ENCODE measurements at places on chromosomes 1 and 21.
A peak's percentile ranks its signal among the peaks of the same experiment; 100 is the strongest.

DNA sequence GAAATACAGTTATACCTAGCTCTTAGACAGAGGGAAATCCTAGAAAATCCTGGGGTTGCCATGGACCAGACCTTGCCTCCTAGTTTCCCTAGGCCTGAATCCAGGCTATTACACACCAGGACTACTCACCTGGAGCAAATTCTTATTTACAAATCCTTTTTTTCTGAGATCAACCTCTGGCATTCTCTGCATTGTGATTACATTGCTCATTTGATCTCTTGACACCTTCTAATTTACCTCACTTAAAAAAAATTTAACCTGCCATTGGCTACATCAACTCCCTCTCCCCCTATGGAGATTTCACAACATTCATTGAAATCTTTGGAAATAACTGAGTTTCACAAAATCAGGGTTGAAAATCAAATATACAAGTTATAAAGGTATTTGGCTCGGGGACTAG is 2.9 kb upstream of the C1orf105 start:
- DNase-seq: no peak

- no peak for DNase-seq
Measured at GRCh38 chr1:165629848-165630628, 996 bp upstream of the MGST3 start.

DNA sequence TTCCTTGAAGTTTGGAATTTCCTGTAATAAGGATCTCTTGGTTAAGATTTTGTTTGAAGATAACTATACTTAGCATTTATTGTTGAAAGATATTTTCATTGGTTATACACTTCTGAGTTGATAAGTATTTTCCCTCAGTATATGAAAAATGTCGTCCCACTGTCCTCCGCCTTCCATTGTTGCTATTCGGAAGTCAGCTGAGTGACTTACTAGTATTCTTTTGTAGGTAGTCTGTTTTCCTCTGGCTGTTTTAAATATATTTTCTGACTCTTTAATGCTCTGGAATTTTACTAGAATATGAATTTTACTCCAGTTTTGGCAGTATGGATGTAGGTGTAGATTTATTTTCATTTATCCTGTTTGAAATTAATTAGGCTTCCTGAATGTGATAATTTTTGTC is 498.7 kb upstream of the NFIA start:
- no peak for DNase-seq

DNA sequence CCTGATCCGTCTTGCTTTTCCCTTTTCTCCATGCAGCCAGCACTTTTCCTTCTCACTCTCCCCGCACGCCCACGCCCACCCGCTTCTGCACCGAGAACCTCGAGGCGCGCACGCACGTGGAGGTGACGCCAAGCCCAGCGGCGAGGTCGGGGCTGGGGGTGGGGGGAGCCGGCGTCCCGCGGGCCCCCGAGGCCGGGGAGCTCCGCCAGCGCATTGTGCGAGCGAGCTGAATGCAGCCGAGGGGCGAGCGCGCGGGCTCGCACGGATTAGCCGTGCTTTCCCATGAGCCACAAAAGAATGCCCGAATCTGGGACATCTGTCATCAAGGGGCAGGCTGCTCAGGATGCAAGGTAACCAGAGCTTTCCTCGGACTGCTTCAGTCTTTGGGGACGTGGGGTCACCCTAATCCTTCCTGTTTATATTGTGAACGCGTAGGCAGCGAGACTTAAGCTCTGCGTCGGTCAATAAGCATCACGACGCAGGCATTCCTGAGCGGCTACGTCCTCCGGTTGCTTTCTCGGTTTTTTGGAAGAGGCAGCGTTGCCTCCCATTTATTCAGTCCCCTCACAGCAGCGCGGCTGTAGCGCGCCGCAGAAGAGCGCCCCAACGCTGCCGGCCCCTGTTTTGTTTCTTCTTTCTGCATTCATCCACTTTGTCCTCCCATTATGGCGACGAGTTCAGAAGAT is 67.3 kb upstream of the AKT3 start:
- DNase-seq: no peak

GRCh38 chr1:153100245-153100644 is 5.9 kb upstream of the SPRR2E start:
- DNase-seq: no peak

- DNase-seq: no peak
Measured at GRCh38 chr1:17011092-17011438, 663 bp downstream of the ATP13A2 start.

GRCh38 chr1:60875138-60875537 is 207.2 kb upstream of the NFIA start:
- no peak for DNase-seq

DNA sequence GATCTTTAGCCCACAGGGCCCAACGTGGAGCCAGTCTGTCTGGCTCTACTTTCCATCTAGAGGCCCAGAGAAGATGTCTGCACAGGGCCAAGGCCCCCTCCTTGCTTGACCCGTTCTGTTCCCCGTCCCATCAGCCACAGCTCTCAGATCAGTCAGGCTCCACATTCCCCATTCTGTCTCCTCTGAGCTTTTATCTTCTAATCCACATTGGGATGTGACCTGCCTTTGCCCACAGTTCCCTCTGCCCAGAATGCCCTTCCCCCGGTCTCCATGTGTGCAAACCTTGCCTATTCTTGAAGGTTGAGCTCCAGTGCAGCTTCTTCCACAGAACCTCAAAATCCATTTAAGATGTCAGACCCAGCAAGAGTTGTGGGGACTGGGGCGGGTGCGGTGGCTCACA is 53.3 kb upstream of the WASF2 start:
- DNase-seq: no peak

DNA sequence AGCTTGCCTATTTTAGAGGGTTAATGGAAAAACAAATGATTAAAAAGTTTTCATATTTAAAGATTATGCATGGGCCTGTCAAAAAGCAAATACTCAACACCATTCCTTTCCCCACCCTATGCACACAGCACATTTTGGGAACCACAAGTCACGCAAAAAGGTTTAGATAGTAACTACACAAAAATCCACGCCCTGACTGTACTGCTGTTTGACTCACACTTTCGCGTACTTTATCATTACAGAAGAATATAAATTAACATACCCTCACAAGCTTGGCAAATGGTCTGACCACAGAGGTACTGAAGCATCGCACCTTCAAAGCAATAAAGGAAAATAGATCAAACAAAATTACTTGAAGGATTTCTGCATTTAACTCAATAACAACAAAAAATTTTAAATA is 1.4 kb downstream of the ATP5PO start:
- DNase-seq: no peak

GRCh38 chr1:26158908-26159742 is at the start of gene FAM110D:
TSS of gene FAM110D (plus strand) at chr1:26159079. CDS start at chr1:26161292, 2,213 bp downstream.
- DNase-seq: no peak

- no peak for DNase-seq
Measured at GRCh38 chr1:195965475-195965874, 642.8 kb downstream of the KCNT2 start.

GRCh38 chr1:151585622-151586021 is 26.2 kb upstream of the SNX27 start:
- no peak for DNase-seq

- no peak for DNase-seq
Measured at GRCh38 chr1:109733236-109733870, 7.5 kb downstream of the GSTM3 start.

- no peak for DNase-seq
Measured at GRCh38 chr1:32757213-32757895, 54.8 kb upstream of the SYNC start.

GRCh38 chr1:214997685-214998084 is 84.9 kb upstream of the KCNK2 start:
- DNase-seq: no peak

- no peak for DNase-seq
Measured at GRCh38 chr1:201826830-201827229, 2.1 kb upstream of the IPO9 start.

DNA sequence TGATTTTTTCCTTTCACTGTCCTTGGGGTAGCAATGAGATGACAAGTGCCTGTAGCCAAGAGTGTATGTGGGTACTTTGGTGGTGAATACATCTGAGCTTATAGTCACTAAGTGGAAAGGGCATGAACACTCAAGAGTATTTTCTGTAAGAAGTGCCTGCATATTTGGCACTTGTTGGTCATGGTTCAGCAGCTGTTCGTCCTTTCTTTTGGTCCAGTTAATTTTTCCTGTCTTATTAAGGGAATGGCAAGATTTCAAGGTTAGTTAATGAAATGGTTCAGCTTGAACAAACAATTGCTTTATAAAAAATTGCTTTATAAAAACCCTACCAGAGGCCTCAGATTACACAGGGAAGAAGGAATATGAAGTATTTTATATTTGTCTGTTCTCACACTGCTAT is 48.6 kb upstream of the GPR52 start:
- DNase-seq: no peak

- no peak for DNase-seq
Measured at GRCh38 chr1:25958465-25958864, 39.4 kb downstream of the PAFAH2 start.

GRCh38 chr1:192807211-192808162 is 1.4 kb upstream of the RGS2 start:
- peak; percentile 47 for DNase-seq

DNA sequence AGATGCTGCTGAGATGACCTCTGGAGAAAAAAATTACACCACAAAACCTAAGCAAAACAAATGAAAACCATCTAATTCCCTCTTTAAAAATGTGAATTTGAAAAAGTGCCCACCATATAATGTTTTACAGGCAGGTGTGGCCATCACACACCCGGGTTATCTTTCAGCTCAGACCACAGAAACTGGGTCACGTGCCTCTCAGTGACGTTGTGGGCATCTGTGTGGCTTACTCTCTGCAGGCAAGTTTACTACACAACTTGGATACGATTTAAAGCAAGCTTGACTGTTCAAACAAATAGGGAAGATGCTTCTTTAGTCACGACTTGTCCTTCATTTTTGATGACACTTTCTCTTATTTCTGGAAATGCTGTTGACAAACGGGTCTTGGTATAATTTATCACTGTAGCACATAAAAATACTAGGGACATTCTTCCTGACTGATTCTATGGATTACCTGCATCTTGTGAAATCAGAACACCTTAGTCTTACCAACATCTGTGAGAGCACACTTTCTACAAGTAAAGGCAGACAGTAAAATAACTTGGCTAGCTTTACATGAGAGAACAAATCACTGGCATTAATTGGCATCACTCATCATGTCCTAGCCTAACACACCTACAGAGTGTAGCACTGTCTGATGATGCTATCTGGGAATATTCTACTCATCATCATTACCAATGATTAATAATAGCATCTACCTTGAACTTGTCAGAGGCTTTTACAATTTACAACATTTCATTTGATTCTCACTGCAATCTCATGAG is 89.3 kb upstream of the EDEM3 start:
- peak; percentile 71 for DNase-seq

GRCh38 chr1:168637350-168637991 is 61.1 kb downstream of the XCL1 start:
- no peak for DNase-seq

- DNase-seq: no peak
Measured at GRCh38 chr1:86085741-86086409, 70.7 kb downstream of the COL24A1 start.

DNA sequence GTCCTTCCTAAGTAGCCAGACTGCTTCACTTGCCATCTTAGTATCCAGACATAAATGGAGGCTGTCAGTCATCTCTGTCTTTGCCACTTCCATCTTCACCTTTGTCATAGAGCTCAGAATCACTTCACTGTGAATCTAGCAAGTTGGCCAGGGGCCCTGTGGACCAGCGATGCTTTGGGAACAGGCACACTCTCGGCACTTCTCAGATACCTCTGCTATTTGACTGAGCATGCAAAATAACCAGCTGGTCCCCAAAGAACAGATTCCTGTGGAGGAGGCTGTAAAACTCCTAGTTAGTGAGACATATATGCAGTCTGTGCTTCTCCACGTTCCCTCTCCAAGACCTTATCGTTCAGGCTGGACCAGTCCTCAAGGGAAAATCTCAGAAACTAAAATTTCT is 76.8 kb upstream of the COA6 start:
- DNase-seq: no peak

DNA sequence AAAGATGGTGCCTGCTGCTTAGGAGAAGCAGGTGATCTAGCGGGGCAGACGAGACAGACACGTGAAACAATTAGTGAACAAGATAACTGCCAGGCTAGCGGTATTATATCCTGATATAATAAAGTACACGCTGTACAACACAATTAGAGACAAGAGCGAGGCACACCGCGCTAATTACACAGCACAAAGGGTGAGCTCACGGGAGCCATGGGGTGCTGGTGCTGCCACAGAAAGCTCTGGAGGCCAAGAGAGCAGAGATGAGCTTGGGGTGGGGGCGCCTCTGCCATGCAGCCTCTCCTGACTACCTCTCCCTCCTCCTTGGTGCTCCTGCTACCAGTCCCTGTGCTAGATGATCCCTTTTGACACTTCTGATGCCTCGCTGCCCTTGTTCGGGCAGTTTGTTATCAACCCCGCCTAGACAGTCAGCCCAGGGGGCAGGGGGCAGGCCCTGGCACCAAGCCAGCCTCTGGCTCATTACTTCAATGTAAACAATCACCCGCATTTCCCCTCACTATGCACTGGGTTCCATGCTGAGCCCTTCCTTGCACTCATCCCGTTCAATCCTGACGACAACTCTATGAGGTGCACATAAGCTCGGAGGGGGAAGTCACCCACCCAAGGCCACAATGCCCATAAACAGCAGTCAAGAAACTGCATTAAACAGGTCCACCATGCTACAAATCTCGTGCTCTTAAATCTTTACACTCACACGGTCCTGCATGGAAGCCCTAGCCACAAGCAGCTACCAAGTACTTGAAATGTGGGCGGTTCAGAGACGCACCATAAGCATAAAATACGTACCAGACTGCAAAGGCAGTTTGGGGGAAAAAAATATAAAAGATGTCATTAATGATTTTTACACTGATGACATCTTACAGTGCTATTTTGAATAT is 103.0 kb downstream of the SSBP3 start:
- DNase-seq: no peak

DNA sequence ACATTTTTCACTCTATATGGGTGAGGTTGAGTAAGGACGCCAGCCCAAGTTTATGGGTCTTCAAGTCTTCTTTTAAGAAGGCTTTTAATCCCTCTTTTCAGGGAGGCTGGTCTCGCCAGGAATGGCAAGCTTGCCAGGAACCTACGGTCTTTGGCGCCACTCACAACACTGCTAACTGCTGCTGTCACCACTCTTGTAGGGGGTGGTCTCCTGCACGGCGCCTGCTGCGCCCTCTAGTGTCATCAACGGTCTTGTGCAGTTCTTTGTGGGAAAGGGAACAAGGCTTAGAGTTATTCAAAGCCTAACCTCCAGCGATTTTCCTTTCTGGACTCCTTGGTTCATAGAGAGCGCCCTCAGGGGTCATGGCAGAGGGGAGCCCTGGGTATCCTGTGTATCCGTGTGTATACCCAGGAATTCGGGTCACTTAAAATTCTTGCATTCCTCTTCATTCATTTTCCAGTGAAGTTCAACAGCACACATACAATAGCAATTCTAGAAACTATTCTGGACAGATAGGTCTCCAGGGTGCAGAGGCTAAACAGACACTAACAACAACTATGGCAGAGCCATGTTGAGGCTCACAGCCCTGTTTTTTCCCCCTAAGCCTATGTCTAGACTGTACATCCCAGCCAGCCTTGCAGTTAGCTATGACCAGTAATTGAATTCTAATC is 392.8 kb upstream of the CAMK1G start:
- no peak for DNase-seq

Measured in CD4-positive, alpha-beta T cell treated with Interleukin-2 at 100 ng/mL for 4 hours (primary cell).